SK-MEL-5 (cell line): ENCODE measurements at places on chromosomes 11 and 22.

DNA sequence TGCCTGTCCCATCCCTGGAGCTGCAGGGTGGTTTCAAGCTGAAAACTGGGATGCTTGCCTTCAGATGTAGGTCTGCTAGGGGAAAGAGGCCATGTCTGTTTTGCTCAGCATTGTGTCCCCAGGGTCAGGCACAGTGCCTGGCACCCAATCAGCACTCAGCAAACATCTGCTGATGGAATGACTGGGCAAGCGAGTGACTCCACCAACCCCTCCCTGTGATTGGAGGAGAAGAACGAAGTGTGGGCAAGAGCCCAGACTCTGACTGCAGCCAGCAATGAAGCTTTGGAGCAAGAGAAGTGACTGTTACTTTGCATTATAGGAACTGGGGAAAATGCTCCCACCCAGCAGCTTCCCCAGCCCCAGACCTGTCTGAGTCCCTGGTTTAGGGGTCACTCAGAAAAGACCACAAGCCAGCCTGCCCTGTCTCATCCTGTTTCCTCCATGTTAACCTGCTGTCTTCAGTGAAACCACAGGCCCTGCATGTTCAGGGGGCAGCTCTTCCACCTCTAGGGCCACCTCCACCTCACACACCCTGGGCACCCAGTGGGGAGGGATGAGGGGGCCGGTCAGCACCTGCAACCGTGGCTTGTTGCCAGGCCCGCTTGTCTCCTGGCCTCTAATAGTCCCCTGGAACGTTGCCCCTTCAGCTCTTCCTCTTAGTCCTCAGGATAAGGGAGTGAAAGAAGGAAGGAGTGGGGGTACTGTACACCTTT is 147.4 kb downstream of the TRIM29 start:
- no peak for DNase-seq

GRCh38 chr22:24938741-24939341 is 7.7 kb downstream of the LHFPL7 start:
- DNase-seq: peak; percentile 73

- DNase-seq: no peak
Measured at GRCh38 chr11:93020248-93021046, 51.0 kb downstream of the MTNR1B start.

GRCh38 chr11:130518164-130518680 is 69.8 kb downstream of the ADAMTS15 start:
- DNase-seq: no peak

- no peak for DNase-seq
Measured at GRCh38 chr11:122105044-122105758, 10.8 kb downstream of the BLID start.

DNA sequence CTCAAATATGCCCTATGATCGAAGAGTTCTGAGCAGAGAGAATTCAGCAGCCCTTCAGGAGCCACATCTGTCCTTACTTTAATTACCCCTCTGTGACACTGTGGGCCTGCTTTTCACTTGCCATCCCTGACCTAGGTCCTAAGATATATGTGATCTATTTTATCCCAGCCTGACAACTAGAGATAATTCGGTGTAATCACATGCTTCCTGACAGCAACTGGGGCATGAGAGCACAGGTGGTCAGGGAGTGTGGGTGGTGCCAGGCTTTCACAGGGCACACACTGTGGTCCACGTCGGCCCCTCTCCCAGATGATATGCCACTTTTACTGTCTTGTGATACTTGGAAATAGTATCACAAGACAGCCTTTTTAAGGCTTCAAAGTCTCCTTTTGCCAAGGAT is 3.9 kb downstream of the TUBA8 start:
- DNase-seq: no peak

- peak; percentile 67 for DNase-seq
Measured at GRCh38 chr11:100827934-100828661, 141.0 kb downstream of the ARHGAP42 start.

DNA sequence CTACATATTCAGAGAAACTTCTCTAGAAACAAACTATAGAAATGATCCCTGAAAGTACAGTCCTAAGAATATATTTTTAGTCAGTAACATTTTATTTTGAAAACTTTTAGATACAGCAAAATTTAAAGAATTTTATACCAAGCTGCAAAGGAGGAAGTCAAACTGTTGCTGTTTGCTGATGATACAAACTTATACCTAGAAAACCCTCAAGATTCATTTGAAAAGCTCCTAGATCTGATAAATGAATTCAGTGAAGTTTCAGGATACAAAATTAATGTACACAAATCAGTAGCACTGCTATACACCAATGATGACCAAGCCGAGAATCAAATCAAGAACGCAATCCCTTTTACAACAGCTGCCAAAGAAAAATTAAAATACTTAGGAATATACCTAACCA is 10.1 kb downstream of the ZBTB44 start:
- DNase-seq: no peak

GRCh38 chr22:31313366-31314147 is 21.3 kb upstream of the PIK3IP1 start:
- peak; percentile 71 for DNase-seq

DNA sequence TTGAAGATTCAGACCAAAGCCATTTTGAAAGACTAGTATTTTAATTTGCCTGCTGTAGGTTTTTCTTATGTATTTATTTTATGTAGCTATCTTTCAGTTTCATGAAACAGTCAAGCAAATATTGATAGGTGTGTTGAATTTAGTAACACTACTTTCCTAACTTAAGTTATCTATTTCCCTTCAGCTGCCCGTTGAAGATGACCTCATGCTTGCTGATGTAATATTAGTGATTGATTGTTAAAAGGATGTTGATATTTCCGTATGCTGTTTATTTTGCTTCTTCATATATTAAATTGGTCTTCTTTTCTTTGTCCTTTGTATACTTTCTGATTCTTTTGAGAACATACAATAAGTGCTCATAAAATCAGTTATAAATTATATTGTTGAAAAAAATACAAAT is 86.8 kb upstream of the CHORDC1 start:
- DNase-seq: no peak

DNA sequence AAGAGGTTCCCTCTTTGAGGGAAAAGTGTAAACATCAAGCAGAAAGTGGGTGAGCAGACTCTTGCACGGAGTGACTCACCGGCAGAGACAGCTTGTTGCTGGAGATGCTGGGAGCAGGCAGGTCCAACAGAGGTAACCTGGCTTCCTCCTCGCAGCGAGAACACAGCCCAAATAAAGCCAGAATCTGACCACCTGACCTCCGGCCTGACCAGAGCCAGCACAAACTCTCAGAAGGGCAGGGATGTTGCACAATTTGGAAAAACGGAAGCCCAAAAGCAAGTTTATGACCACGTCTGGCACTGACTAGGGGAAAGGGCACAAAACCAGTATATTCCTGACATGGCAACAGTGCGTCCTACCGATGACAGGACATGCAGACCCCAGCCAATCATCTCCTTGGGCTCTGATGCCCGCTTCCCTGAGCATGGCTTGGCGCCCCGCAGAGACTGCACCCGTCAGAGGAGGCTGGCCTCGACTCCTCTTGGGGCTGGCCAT is 5.4 kb downstream of the SMCO4 start:
- DNase-seq: no peak

- DNase-seq: no peak
Measured at GRCh38 chr11:44334356-44335004, 24.5 kb upstream of the ALX4 start.
